ENCODE measurements at places on chromosomes 4 and X. TPM values are rescaled to one million over a fixed set of nuclear protein-coding genes. Genes with fewer than 3 reads are reported as not detected.

- no peak overlapping the region for H3K27ac ChIP-seq
- no peaks in the 10 kb centered on the region for H3K4me1 ChIP-seq
- no peak overlapping the region for H3K4me3 ChIP-seq
- no peaks in the 10 kb centered on the region for H3K36me3 ChIP-seq
- DNase-seq: peak; percentile 15
- H3K27me3 ChIP-seq: no peaks in the 10 kb centered on the region
Observed at GRCh38 chrX:136086521-136086920, 60.8 kb upstream of the FHL1 start.

MEPE gene
- total RNA-seq: not detected

C4orf51 gene
- total RNA-seq: not detected

DNA sequence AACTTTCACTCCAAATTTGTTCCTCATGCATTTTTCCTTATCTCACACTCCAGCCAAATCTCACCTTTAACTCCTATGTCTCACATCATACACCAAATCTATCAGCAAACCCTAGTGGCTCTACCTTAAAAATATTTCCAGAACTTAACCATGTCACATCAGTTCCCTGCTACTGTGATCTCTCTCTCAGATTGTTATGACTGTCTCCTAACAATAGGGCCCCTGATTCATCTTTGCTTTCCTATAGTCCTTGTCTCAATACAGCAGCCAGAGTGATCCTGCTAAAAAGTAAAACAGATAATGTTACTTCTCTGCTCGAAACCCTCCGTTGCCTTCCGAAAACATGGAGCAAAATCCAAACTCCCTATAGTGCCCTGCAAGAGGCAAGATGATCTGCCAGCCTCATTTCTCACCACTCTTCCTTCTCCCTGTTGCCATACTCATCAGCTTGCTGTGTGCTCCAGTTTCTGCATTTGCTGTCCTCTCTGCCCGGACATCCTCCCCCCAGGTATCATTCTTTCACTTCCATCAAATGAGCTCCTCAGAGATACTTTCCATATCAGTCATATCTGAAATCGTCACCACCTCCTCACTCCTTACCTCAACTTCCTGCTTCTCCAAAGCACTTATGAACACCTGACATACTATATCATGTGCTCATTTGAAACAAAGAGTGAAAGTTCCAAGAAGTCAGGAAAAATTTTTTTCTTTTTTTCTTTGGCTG lies 293.4 kb upstream of the NR3C2 start:
- no peak overlapping the region for H3K27ac ChIP-seq
- H3K36me3 ChIP-seq: no peaks in the 10 kb centered on the region
- no peak for DNase-seq
- no peaks in the 10 kb centered on the region for H3K4me1 ChIP-seq

TECRL gene
- not detected for total RNA-seq
